ENCODE measurements at places on chromosomes 11 and 22.
A peak's percentile ranks its signal among the peaks of the same experiment; 100 is the strongest.

GRCh38 chr22:24681236-24681635, 78.2 kb downstream of the GGT1 start:
- DNase-seq = no peak

DNA sequence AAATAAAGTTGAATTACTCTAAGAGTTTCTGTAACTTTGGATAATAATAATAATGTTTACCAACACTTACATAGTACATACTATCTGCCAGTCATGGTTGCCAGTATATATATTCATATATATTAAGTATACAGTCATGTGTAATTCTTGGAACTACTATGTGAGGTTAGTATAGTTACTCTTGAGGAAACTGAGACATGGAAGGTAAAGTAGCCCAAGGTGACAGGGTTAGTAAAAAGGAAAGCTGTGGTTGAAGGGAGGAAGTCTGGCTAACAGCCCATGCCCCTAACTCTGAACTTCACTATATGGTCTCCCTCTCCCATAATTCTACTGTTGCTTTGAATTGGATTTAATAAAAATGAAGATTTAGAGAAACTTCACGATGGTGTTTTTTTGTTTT, 24.9 kb downstream of the FDX1 start:
- no peak for DNase-seq

DNA sequence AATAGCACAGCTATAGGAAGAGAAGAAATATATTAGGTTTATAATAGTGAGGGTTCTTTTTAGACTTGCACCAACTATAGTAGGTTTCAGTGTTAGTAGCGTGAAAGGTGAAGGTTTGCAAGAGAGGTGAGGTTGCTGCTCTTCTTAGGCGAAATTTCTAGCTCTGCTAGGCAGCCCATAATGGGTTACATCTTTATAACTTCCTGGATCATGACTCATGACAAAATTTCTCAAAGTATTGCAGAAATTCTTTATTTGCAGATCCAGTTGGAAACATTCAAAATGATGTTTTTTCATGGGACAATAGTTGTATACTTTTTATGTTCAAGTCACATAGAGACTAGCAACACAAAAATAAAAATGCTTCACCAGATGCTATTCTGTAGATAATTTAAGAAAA, 260.0 kb downstream of the SOX6 start:
- no peak for DNase-seq

GRCh38 chr11:46601129-46601528, 7.3 kb upstream of the AMBRA1 start:
- no peak for DNase-seq

GRCh38 chr22:47121791-47122190, 359.3 kb downstream of the TBC1D22A start:
- no peak for DNase-seq

GRCh38 chr11:37313266-37313665, 715.2 kb upstream of the RAG2 start:
- no peak for DNase-seq

GRCh38 chr11:78795621-78796261, 221.1 kb upstream of the NARS2 start:
- DNase-seq = no peak

GRCh38 chr11:68958211-68958610, 22.6 kb downstream of the MRGPRD start:
- DNase-seq = no peak

DNA sequence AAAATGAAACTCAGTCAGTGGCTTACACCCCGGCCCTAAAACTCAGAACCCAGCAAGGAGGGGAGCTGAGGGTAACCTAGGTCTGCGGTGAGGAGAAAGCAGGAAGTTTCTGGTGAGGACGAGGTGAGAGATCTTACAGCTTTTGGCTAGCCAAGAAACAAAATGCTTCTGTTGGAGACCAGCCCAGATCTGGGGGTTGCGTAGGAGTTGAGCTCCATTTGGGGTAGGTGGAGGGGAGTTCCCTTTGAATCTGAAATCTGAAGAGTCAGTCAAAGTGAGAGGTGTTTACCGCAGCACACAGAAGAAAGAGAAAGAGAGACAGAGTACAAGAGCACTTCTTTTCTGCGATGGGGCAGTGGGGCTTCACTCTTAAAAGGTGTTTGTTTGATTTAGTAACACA, 29.6 kb downstream of the EHF start:
- no peak for DNase-seq

DNA sequence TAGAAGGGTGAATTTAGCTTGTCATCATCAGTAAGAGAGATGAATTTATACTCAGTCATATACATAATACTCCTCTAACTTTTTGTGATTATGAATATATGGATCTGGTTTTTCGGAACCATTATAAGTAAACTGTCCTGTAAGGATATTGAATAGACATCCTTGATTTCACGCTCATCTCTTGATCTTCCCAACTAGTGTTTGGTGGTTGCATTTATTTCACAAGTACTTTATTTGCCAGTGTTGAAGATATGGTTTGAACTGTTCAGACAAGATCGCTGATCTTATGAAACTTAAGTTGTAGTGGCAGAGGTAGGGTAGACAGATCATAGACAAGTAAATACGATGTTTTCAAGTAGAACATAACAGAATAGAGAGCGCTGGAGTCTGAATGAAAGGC, 3.0 kb downstream of the FBXO7 start:
- DNase-seq = no peak

GRCh38 chr11:46489656-46490560, 98.3 kb upstream of the CHRM4 start:
- DNase-seq = peak; percentile 68

DNA sequence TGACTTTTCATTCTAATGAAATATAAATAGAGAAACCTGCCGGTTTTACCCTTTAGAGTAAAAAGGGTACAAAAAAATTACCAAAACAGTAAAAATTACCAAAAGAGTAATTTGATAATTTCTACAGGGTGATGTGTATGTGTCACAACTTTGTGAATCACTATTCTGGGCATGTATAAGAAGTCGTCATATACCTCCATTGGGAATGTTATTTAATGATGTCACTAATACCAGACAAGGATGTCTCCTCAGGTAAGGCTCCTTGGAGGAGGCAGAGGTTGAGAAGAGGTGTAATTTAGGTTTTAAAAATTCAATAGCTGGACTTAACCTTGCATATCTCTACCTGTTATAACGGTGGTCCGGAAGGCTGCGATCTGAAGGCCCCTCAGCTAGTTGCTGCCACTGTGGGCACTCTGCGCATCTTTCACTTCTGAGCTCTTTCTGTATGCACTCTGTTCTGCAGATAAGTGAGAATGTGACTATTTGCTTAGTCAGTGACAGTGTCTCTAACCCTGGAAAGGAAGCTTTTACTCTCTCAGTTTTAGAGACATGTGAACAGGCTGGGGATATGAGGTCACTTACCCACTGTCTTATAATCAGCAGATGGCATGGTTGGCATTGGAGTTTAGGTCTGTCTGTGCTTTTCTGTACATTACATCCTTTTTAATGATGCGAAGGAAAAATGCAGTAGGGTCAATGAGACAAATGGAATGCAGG, 987 bp upstream of the NCR3LG1 start:
- no peak for DNase-seq

DNA sequence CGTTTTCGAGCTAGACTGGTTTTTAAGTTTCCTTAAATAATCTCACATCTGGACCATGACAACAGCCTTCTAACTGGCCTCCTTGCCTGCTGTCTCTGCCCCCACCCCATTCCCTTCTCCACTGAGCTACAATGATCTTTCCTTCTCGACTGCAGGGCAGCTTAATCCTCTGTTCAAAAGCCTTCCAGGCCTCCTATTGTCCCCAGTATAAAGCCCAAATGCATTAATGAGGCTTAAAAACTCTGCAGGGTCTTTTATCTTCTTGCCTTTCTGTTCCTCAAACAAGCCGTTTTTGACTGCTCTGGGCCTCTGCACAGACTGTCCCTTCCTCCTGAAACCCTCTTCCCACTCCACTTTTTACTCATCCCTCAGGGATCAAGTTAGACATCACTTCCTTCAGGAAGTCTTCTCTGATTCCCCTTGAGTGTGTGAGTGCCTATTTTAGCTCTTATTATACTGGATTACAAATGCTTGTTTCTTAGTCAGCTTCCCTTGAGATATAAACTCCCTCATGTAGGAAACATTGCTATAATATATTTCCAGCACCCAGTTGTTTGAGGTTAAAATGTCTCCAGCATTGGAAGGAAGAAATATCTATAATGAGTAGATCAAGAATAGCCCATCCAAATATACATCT, 23.6 kb upstream of the PAMR1 start:
- DNase-seq = no peak

GRCh38 chr11:104061853-104062521, 25.5 kb downstream of the DDI1 start:
- DNase-seq = no peak

DNA sequence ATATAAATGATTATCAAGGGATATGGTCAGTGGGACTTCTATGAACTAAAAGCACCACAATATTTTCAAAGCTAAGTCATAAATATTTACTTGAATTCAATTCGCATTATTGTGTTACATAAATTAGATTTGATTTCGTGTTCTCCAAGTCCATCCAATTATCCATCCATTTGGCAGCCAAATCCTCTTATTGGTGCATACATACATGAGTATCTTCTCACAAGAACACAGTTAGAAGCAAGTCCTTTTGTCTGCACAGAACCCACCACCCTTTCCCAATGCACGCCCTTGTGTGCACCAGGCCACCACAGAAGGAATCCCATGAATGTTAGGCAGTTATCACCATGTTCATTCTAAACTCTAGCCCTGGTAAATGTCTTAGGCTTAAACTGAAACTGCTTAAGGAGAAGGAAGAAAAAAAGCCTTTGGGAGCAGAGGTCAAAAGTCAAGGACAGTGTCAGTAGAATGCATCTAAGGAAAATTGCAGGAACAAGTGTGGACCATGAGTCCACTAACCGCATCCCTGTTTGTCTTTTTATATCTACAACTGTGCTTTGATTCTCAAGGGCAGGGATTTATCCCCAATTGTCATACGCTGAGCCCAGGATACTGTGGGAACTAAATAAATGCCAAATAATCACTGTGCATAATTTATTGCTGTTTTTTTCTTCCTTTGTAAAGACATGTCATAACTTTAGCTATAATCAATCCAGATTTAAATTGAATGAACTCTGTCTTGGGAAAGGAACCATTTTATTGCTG, 108.2 kb upstream of the DDI1 start:
- no peak for DNase-seq

- DNase-seq = peak; percentile 19
Measured at GRCh38 chr11:9060700-9061111, 30.7 kb downstream of the SCUBE2 start.

- DNase-seq = peak; percentile 66
Measured at GRCh38 chr11:69918938-69919650, 99.9 kb upstream of the FGF3 start.

DNA sequence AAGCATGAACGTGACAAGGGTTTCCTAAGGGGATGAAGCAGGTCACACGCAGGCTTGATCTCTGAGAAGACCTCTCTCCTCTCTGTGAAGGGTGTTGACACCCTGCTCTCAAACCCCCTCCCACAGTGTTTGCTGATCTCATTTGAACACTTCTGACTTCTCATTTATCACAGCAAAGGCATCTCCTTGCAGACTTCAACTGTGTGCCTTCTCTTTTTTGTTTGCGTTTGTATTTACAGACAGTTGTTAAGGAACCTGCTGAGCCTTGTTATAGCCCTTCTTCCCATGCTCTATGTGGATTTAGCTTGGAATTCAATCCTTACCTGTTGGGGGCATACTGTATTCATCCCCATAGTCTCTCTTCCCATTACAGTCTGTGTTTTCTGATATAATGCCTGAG, 206.5 kb downstream of the NELL1 start:
- DNase-seq = no peak

Data from OCI-LY7 (cell line).